Astrocyte (in vitro differentiated cells and primary cell): ENCODE measurements at places on chromosomes 13 and 19. TPM values are rescaled to one million over a fixed set of nuclear protein-coding genes. Genes with fewer than 3 reads are reported as not detected.

DNA sequence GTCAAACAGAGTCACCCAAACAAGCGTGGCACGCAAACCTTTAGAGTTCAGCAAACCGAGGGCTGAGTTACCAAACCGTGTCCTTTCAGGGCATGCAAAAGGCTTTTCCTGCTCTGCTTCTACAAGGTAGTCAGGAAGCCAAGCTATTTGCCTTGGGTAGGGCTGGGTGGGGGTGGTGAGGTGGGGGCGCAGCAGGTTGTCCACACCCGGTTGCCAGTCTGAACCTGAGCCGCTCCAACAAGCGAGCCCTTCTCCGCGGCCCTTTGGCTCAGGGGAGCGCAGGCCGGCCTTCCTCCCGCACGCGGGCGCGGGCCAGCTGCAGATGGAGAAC, 347 bp upstream of the CLDN10 start:
- no peak for DNase-seq

DNA sequence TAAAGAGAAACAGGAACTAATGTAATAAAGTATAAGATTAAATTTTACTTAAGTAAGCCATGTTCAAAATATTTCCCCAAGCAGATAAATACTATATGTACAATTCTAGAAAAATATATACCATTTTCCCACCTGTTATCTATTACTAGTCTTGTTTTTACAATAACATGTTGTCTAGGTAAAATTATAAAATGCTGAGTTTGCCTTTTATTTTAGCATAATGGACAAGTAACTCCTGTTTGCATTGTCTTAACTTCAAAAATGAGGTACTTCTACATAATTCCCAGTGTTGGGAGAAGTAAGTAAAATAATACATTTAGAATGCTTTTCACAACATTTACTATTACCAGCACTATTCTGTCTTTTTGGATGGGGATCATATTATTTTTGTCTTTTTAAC, 800.5 kb downstream of the SLITRK6 start:
- DNase-seq, result no peak

Gene GJA3
- total RNA-seq, result 0.59 and 0.72 TPM in 2 replicates

- no peak for DNase-seq
Observed at GRCh38 chr13:97185751-97186150, 36.4 kb upstream of the MBNL2 start.

DNA sequence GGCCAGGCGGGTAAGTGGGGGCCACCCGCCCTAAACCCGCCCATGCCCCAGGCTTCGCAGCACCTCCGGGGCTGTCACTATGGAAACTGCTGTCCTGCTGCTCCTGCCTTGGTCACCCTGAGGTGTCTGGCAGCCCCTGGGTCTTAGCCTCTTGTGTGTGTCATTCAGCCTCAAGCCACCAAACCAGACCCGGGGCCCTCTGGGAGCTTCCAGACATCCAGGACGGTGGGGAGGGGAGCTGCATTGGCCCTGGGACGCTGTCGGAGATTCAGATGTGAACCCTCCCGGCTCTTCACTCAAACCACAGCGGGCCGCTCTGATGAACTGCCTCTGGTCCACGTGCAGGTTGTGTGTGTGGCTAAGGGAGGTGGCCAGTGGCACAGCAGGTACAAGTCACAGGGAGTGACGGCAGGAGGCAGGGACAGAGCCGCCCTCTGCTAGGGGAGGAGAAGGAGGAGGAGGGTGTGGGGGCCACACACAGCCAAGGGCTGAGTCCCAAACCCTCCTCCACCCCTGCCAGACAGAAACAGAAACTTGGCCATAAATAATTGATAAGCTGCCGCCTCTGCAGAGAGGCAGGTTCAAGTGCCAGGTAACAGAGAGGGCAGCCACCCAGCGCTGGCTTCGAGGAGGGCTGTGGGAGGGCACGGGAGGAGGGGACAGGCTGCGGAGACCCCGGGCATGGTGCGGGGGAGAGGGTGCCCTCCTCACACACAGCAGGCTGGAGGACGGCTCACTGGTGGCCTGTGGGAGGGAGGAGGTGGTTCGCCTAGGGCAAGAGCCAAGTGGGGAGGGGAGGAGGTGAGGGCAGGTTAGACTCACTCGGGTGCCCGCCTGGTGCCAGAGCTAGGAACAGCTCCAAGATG, 8.0 kb downstream of the NANOS3 start:
- DNase-seq, result no peak

Gene FGF21
- not detected in 2 replicates for total RNA-seq

DNA sequence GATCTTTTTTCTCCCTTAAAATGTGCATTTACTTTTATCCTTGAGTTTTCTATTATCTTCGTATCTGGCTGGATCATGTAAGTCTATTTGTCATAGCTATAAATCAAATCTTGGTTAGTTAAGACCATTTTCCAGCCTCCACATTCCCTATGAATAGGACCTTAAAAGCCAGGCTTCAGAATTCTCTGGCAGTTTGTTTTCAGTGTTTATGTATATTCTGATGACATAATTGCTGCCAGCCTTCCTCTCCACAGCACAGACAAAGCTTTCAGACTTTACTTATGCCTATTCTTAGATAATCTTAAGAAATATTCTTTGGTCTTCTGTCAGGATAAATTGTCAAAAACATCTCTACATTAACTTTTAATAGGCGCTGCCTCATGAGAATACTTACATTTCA, 870.8 kb upstream of the SPRY2 start:
- DNase-seq, result no peak

Gene ZNF112
- 4.1 and 4.4 TPM in 2 replicates for total RNA-seq

DNA sequence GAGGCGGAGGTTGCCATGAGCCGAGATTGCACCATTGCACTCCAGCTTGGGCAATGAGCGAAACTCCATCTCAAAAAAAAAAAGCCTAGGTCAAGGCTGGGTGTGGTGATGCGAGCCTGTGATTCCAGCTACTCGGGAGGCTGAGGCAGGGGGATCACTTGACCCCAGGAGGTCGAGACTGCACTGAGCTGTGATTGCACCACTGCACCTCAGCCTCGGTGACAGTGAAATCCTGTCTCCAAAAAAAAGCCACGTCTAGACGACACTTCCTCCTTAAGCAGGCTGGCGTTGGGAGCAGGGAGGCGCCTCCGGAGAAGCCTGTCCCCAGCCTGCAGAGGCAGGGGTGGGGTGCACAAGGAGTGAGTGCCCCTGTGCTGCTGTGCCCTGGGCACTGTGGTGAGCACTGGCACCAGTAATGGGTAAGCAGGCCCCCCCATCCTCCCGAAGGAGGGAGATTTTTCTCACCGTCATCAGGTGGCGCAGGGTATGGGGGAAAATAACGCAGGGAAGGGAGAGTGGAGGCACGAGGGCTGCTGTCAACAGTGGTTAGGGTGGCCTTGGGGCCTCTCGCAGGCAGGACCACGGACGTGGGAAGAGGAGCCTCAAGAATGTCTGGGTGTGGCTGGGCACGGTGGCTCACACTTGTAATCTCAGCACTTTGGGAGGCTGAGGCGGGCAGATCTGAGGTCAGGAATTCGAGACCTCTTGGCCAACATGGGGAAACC, 706 bp downstream of the P2RY11 start:
- no peak for DNase-seq

GRCh38 chr13:90427322-90428272, 919.9 kb upstream of the MIR17HG start:
- no peak for DNase-seq

Gene CYP4F8
- not detected in 2 replicates for total RNA-seq

Gene COX6B2
- total RNA-seq, result 0.50 TPM in 2 replicates

Gene MATK
- total RNA-seq, result 0.22 TPM in 1 of 2 replicates, not detected in the other

GRCh38 chr13:30114571-30115256, 192.6 kb downstream of the KATNAL1 start:
- DNase-seq, result peak; percentile 63

DNA sequence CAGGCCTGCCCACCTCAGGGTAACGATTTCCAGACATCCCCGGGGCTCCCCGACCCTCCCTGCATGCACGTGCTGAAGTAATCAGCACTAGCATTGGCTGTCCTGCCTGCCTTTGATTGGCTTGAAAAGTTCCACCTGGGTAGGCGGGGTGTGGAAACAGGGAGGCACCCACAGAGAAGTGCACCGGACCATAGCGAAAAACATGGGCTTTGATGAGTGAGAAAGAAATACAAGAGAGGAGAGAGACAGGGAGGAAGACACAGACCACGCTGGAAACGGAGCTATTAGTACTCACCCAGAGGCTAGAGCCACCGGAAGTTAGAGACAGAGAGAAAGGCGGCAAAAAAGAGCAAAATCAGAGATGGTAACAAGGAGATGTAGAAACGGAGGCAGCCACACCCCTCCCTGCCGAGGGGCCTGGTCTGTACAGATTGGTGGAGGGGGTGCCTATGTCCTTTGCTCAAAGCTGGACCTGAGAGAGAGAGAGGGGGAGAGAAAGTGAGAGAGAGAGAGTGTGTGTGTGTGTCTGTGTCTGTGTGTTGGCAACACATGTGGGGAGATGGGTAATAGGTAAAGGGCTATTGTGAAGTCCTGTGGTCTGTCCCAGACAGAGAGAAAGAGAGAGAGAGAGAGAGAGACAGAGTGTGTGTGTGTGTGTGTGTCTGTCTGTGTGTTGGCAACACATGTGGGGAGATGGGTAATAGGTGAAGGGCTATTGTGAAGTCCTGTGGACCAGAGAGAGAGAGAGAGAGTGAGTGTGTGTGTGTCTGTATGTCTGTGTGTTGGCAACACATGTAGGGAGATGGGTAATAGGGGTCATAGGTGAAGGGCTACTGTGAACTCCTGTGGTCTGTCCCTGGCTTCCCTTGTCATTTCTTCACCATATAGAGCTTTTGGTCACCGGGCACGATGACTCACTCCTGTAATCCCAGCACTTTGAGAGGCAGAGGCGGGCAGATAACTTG, 2.9 kb downstream of the CGB3 start:
- DNase-seq, result no peak

DNA sequence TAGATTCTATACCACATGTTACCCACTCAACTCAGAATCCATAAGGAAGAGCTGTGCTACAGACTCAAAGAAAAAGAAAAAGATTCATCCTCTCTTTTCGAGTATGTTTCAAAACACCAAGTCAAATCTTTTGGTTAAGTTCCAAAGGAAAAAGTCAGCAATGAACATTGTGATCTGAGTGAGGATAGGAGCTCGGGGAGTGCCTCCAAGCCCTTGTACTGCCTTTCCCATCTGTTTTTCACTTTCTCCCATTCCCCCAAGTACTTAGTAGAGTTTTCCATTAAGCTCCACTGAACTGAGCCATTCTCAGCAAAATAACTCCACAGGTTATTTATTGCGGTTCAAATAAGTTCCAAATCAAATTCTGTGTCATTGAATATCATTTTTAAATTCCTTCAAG, 47.7 kb upstream of the MAB21L1 start:
- no peak for DNase-seq

GRCh38 chr13:74230984-74231501, 96.8 kb upstream of the KLF12 start:
- no peak for DNase-seq

Gene LILRB1
- total RNA-seq, result not detected in 2 replicates

Gene NAPSA
- not detected in 2 replicates for total RNA-seq

Gene SLC7A10
- total RNA-seq, result 0.43 and 0.61 TPM in 2 replicates

- peak; percentile 38 for DNase-seq
Observed at GRCh38 chr13:23934520-23934919, 37.2 kb upstream of the C1QTNF9B start.

DNA sequence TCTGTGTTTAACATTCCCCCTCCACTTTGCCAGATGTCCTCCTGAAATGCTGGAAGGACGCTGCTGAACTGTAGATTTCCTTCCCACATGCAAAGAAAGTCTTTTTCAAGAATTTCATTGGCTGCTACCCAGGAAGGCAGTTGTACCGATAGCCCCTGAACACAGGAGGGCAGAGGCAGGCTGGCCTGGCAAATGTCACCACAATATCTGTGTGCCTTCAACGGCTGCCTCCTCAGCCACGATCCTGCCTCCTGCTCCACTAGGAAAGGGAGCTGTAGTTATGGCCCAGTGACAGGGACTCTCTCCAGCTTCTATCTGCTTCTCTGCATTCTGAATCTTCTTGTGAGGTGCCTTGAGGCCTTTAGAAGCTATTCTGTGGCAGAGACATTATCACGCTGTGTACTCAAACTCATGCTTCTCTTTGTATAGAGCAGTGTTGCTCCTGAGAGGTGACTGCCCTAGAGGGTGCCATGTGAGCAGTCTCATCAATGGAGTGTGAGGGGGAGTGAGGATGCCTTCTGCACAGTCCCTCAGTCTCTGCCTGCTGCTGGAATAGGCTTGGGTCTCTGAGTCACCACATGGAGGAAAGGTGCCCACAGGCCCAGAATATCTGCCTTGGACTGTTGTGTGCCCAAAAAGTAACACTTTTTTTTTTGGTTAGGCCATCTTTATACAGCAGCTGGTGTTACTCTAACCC, 279.8 kb downstream of the DNAJC15 start:
- peak; percentile 42 for DNase-seq

DNA sequence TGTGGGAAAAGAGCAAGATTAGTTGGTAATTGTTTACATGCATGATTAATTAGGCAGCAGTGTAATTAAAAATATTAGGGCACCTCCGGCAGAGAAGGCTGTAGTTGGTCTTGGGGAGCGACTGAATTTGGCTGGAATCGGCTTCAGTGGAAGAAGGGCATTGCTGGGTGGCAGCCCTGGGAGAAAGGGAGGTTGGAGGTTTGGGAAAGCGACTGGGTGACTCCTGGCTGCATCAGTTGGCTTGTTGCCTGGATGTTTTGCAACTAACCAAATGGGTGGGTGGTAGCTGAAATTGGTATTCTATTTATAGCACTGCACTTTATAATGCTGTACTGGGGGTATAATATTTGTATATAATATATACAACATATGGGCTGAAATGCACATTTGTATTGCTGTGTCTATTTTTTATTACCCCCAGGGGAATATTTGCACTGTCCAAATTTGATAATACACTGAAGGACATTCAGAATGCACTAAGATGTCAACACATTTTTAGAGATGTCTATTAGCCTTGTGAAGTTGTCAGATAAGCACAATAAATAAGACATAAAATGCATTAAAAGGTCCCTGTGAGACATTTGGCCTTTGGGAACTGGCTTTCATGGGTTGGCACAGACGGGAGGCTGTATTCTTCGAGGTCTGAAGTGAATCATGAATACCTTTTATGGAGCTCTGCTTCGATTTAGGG, 1.7 kb downstream of the B3GLCT start:
- DNase-seq, result peak; percentile 34

GRCh38 chr13:98910501-98910951, 67.3 kb downstream of the DOCK9 start:
- peak; percentile 52 for DNase-seq
